Calu3 (cell line): ENCODE measurements at places on chromosomes 12 and 14. TPM values are rescaled to one million over a fixed set of nuclear protein-coding genes. Genes with fewer than 3 reads are reported as not detected.
A peak's percentile ranks its signal among the peaks of the same experiment; 100 is the strongest.

DNA sequence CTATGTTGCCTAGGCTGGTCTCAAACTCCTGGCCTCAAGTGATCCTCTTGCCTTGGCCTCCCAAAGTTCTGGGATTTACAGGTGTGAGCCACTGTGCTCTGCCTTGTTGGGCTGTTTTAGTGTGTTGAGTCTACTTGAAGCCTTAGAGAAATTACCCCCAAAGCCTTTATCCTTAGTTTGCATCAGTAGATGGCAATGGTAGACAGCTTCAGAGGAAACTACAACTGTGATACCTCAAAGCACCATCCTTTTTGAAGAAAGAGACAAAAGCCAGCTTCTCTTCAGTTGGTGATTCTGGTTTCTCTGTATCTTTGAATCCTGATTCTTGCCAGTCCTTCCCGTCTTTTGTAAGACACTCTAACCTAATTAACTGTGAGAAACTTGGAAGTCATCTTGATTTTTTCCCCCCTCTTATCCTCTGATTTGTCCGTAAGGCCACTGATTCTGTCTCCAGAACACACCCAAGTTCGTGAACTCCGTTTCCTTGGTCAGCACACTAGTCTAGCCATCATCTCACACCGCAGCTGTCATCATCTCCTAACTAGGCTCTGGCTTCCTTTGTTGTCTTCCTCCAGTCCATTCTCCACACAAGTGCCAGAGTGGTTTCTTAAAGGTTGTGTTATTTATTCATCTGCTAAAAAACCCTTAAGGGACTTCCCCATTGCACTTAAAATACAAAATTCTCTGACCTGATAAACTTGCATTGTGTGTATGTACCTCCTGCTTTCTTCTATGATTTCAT is 20.2 kb downstream of the ATP2A2 start:
- no peak for DNase-seq

- no peak for DNase-seq
Observed at GRCh38 chr14:83300476-83301064, 1766.9 kb upstream of the SEL1L start.

DNA sequence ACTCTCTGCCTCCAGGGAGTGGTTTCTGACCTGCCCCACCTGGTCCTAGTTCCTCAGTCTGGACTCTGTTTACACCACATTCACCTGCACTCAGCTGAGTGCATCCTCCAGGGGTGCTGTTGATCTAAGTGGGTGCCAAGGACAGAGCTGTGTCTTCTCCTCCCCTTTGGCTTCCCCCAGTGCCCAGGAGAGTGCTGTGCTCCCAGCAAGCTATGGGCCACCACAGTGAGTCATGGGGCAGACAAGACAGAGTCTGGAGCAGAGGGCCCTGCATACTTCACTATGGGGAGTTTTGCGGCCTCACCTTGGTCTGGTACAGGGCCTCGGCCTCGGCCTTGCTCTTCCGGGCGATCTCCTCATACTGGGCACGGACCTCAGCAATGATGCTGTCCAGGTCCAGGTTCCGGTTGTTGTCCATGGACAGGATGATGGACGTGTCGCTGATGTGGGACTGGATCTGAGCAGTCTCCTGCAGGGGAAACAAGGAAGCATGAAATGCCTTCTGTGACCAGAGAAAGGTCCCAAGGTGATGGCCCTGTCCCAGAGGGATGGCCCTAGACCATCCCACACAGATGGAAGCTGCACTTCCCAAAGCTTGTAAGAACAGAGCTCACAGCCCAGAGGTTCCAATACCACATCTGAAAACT is 4.9 kb downstream of the KRT73 start:
- DNase-seq = no peak

DNA sequence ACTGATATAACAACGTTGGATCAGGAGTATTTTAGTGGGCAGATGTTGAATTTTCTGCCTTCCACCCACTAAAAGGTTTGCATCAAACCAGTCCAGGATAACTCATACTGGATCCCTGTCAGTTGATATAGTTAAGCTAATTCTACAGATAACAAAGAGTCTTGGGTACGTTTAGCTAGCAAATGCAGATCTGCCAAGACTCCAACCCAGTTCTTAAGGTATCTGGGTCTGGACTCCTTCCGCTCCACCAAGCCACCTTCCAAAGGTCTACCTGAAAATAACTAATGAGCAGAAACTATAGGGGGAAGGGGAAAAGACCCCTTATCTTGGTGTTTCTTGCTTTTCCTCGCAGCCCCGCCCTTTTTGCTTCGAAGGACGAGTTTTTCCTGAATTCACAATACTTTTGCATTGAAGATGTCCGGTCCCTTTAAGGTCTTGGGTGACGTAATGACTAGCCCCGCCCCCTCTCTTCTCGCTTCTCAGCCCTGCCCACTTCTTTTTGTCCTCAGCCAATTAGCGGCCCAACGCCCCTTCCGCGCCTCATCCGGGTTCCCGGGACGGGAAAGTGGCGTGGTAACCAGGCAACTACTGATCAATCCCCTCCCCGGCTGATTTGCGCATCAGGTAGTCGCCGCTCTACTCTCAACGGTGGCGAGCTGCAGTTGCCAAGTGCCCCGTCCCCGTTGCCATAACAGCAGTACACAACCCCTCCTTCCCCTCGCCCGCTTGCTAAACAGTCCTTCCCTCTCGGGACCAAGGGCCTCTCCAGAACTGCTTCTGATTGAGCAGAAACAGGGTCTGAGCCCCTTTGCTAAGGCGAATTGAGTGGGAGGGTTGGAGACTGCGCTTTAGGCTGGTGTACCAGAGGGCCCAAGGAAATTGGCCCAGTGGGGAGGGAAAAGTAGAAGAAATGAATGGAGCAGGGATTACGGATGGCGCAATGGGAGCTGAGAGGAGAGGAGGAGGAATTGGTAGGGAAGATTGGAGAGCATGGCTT is at the start of gene LRRC23:
TSS of gene LRRC23 (plus strand) at position 543 of the 997 bp plus-strand sequence. CDS start 812 bp downstream, outside the sequence.
- DNase-seq = peak; percentile 97

- no peak for DNase-seq
Observed at GRCh38 chr12:115132145-115132544, 448.2 kb upstream of the TBX3 start.

GRCh38 chr12:20212658-20213555 is 155.4 kb upstream of the PDE3A start:
- DNase-seq = peak; percentile 63

DNA sequence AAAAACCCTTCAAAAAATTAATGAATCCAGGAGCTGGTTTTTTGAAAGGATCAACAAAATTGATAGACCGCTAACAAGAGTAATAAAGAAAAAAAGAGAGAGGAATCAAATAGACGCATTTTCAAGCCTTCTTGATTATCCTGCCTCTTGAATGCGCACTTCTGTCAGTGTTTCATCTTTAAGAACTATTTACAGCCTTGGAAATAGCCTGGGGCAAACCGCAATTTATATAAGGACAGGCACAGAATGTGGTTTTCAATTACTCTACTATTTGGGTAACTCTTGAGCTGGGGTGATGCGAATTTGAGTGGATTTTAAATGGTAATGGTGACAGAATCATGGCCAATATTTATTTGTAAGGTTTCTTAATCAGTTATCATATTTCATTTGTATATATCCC is 179.1 kb upstream of the OTX2 start:
- DNase-seq = no peak

DNA sequence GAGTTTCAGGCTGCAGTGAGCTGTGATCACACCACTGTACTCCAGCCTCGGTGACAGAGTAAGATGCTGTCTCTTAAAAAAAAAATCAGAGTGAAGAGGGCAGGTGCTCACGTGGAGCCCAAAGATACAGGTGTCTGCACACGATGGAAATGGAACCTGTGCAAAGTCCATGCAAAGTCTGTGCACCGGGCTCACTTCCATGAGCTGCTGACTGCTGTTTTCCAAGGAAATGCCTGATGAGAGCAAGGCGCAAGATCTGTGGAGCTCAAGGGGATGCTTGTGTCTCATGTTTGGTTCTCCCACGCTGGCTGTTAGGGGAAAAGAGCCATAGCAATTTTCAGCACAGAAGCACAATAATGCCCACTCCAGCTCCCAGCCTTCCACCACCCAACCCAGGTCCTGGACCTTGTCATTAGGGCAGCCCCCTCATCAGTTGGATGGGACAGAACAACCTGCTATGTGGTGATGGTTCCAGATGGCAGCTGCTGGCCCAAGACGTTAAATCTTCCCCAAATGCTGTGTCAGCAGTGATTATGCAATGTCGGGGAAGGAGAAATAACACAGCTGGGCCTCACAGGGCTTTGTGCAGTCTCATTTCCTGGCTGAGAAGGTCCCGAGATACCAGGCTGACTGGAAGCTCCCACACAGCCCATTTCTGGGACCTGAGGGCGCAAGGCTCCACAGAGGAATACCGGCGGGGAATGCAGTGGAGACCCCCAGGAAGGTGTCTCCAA is 27.9 kb upstream of the DICER1 start:
- DNase-seq = no peak

DNA sequence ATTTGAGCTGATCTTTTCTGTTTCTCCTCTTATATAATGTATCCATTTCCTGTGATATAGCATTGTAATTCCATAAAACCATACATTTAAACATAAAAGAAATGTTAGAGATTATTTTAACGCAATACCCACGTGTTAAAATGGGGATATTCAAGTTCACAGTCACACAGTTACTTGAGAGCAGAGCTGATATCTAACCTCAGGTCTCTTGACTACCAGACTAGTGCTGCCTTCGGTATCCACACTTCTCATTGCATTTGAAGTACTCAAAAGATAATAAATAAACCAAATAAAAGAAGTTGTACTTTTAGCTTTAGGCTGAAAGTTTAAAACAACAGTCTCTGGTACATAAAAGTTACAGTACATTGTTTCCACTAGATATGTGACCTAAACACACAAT is 2.9 kb downstream of the CLECL1 start:
- no peak for DNase-seq

Gene NXPH4
- 2.0 and 4.1 TPM in 2 replicates for total RNA-seq

DNA sequence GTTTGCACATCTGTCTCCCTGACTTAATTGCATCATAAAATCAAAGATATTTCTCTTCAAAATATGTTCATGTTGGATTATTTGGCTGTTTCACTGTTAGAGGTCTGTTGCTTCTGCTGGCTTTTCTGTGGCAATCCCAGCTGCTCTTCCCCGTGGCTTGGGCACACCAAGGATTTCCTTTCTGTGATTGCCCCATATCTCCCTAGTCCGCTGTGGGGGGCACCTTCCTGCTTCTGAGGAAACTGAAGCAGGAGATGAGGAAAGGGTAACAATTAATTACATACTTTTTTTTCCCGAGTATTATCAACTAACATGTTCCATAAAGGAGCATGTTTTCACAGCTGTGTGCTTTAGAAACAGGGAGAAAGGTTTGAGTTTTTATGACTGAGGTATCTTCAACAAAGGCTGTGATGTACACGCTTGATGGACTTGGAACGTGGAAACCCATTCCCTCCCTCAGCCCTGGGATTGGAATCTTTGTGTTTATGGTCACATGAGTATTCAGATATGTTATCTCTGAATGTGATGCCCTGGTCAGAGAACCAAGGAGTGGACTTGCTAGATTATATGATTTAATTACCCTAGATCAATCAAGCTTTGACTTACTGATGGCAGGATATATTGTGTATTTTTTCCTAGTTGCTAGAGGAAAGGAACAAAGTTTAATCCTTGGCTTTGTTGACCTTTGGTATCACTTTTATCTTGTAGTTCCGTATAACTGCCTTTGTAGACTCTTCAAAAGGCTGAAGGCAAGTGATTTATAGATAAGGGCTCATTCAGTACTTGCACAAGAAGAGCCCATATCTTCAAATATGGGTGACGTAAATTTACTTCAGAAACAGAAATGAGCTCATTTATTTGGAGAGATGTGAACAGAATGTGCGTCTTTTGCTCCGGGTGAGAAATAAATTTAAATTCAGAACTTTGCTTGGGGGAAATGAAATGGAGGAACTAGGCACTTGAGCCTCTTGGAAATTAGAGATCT is 46.7 kb downstream of the BORCS5 start:
- no peak for DNase-seq

- DNase-seq = no peak
Observed at GRCh38 chr14:32824195-32824594, 114.5 kb upstream of the NPAS3 start.

GRCh38 chr12:26113853-26114719 is 10.8 kb downstream of the BHLHE41 start:
- DNase-seq = peak; percentile 91
